ENCODE measurements at places on chromosomes 5 and 9.

GRCh38 chr9:36165826-36166167 lies 3.4 kb upstream of the CCIN start:
- DNase-seq, result peak; percentile 45

- DNase-seq, result peak; percentile 64
These were observed 179.2 kb downstream of the FBN2 start for GRCh38 chr5:128358826-128359225.

GRCh38 chr5:67243349-67243748 lies 46.8 kb upstream of the CD180 start:
- DNase-seq, result no peak

- no peak for DNase-seq
These were observed 63.2 kb downstream of the PCA3 start for GRCh38 chr9:76827296-76828080.

DNA sequence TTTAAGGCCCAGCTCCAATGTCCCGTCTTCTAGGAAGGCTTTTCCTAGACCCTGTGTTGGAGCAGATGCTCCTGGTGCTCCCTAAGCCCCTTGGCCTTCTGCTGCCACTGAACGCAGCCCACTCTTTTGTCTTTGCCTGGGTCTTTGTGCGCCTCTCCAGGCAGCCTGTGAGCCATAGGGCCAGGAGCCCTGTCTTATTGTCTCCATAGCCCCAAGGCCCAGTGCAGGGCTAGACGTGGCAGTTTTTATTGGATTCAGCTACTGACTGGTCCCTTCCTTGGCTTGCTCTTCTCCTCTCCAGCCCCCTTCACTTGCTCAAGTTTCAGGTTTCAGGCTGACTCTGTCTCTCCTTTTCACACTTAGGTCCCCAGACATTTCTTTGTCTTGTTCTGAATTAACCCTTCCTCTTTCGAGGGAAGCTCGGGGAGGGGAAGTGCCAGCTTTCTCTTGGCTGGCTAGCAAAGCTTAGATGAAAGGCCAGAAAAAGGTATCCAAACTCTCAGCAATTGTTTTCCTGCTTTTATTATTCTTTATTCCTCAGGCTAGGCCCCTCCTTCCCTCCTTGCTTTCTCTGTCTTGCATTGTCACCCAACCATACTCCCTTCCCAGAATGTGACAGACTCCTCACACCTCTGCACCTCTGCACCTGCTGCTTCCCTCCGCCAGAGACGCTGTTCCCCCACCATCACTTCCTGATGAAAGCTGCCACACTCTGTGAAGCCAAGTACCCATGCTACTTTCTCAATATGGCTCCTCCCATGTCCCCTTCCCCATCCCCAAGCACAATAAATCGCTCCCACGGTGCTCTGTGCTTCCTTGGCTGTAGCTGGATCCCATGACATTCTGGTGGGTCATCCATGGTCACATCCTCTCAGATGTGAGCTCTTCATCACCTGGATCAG lies 101.6 kb upstream of the CPEB4 start:
- DNase-seq, result no peak

DNA sequence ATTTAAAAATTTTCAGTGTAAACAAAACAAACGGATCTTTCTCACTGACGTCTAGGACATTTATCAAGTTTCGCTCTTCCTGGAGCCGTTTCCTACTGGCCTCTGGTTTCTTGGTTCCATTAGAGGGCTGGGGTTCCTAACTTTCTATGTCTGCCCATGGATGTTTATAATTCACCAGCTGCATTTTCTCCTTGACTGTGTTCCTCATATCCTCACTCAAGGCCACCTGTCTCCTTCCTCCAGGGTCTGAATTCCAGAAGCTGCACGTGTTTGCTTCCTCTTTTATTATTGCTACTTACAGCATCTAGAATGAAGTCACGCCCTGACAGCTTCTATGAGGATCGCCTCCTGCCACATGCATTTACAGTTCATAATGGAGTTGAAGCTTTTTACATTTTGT lies 74.1 kb upstream of the BASP1 start:
- no peak for DNase-seq

DNA sequence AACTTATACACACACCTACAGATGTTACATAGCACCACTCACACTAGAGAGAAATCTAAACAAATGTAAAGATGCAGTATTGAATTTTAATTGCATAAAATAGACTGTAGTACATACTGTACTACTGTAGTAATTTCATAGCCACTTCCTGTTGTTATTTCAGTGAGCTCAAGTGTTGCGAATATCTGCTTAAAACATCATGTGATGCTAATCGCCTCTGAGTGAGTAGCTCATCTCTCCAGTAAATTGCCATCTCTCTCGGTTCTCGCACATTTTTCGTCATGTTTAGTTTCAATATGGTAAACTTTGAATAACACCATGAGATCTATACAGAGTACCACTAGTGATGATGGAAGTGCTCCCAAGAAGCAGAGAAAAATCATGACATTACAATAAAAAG lies 22.0 kb upstream of the ARHGEF28 start:
- DNase-seq, result no peak

- DNase-seq, result no peak
These were observed 10.3 kb upstream of the ZFR start for GRCh38 chr5:32454821-32455220.

DNA sequence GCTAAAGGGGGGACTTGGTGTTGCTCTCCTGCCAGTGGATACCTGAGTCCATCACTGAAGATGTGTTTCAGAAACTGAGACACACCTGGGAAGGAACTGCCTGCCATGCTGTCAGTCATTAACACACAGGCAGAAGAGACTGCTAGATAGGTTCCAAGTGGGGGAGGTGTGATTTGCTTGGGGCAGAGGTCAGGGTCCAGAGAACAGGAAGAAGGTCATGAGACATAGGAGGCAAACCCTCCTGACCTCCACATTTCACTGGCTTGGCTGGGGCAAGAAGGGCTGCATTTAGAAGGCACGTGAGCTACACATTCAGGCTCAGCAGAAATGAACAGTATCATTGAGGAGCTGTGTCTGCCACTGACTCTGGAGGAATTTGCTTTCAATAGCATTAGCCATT lies 215.8 kb downstream of the HSPA4 start:
- no peak for DNase-seq

DNA sequence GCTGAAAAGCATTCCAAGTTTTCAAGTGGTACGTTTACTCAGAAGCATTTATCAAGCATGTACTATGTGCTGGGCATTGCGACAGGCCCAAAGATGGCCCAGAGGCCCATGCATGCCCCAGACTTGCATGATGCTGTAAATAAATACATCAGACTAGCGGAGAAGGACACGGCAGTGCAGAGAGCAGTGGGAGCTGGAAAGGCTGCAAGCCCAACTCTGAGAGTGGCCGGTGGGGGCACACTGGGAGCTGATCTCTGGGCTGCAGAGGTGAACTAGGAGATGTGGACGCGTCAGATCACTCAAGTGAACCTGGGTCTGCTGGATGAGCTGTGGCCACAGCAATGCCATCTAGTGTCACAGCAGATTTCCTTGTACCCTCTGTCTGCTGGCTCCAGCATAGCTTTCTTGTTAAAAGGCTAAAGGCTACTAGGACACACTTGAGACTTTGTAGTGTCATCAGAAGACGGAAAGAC lies 246.9 kb downstream of the FANCC start:
- no peak for DNase-seq

- no peak for DNase-seq
These were observed 622.1 kb downstream of the PSAT1 start for GRCh38 chr9:78918976-78919375.

- no peak for DNase-seq
These were observed 44.8 kb upstream of the IER5L start for GRCh38 chr9:129222819-129223218.

DNA sequence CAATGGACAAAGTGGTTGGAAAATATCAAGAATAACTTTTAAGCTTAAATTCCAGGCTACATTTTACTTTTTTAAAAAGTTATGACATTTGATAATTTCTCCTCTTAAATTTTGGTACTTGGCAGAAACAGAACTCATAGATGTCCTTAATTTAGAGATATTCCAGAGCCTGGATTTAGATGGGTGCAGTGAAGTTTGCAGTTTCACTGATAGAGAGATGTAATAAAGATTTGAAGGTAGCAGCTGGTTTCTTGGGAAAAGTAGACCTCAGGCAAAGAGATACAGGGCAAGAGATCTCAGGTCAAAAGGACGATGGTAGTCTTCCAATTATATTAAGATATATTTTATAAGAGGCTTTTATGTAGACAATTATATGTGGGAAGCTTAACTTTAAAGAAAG lies 134.6 kb downstream of the ISL1 start:
- no peak for DNase-seq

- peak; percentile 27 for DNase-seq
These were observed 25.7 kb upstream of the KCNV2 start for GRCh38 chr9:2691626-2692025.

DNA sequence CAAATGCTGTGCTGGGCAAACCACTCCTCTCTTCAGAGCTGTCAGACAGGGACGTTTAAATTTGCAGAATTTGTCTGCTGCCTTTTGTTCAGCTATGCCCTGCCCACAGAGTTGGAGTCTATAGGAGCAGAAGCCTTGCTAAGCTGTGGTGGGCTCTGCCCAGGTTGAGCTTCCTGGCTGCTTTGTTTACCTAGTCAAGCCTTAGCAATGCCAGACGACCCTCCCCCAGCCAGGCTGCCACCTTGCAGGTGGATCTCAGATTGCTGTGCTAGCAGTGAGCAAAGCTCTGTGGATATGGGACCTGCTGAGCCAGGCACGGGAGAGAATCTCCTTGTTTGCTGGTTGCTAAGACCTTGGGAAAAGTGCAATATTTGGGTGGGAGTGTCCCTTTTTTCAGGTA lies 314.9 kb downstream of the NNT start:
- DNase-seq, result no peak

- peak; percentile 95 for DNase-seq
These were observed 238.8 kb downstream of the ARHGAP26 start for GRCh38 chr5:143008809-143009521.

- no peak for DNase-seq
These were observed 13.8 kb downstream of the FOXE1 start for GRCh38 chr9:97866848-97867247.

DNA sequence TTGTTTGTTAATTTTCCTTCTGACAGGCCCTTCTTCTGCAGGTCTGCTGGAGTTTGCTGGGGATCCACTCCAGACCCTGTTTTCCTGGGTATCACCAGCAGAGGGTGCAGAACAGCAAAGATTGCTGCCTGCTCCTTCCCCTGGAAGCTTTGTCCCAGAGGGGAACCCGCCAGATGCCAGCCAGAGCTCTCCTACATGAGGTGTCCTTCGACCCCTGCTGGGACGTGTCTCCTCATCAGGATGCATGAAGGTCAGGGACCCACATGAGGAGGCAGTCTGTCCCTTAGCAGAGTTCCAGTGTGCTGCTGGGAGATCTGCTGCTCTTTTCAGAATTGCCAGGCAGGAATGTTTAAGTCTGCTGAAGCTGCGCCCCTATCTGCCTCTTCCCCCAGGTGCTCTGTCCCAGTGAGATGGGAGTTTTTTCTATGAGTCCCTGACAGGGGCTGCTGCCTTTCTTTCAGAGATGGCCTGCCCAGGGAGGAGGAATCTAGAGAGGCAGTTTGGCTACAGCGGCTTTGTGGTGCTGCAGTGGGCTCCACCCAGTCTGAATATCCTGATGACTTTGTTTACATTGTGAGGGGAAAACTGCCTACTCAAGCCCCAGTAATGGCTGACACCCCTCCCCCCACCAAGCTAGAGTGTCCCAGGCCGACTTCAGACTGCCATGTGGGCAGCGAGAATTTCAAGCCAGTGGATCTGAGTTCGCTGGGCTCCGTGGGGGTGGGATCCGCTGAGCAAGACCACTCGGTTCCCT lies 772.0 kb upstream of the FAM174A start:
- no peak for DNase-seq

DNA sequence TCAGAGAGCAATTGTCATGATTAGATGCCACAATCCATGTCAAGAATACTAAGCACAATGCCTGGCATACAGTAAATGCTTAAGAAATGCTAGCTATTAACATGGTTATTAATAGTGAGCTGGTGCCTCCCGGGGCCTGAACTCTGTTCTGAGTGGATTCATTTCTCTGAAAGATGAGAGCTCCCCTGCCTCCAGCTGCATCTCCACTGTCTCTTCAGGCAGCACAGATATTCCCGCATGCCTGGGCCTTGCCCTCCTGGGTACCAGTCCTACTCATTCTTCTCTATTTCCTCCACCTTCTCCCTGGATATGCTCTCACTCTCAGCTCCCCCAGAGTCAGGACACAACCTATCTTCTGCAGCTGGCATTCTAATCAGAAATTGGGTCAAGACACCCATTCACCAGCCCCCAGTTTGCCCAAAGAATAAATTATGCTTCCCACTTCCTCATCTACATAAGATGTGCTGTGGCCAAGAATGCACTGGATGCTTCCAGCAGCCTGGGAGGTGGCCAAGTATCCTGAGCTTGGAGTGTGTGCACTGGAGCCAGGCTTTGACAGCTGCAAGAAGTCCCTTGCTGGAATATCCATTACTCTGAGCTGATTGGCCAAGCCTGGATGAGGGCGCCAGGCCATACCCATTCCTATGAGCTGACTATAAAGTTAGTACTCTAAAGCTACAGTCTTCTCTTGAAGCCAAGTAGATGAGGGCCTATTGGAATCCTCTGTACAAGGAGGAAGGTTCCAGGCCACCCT lies 669.0 kb downstream of the ACTL7B start:
- DNase-seq, result peak; percentile 60

DNA sequence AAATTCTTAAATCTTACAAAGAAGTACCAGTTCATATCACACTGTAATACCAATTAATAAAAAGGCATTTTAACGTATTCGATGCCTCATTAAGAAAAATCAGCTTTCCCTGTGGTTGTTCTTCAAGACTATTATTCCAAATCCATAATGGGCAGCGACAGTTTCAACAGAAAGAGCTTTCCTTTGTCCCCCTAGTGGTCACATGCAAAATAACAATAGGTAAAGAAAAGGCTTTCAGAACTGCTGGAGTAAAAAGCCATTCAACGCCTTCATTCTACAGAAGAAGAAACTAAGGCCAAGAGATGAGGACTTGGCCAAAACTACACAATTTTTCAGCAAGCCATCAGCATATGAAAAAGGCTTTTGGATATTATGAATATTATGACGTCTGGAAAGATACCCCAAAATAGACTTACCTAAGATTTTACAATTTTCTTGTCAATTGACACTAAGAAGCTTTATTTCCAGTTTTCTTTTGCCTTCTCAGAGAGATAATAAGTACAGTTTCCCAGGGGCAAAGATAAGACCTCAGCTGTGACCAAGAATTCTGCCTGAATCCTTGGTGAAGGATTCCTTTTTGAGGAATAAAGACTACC lies 6.7 kb upstream of the CDH6 start:
- peak; percentile 63 for DNase-seq

DNA sequence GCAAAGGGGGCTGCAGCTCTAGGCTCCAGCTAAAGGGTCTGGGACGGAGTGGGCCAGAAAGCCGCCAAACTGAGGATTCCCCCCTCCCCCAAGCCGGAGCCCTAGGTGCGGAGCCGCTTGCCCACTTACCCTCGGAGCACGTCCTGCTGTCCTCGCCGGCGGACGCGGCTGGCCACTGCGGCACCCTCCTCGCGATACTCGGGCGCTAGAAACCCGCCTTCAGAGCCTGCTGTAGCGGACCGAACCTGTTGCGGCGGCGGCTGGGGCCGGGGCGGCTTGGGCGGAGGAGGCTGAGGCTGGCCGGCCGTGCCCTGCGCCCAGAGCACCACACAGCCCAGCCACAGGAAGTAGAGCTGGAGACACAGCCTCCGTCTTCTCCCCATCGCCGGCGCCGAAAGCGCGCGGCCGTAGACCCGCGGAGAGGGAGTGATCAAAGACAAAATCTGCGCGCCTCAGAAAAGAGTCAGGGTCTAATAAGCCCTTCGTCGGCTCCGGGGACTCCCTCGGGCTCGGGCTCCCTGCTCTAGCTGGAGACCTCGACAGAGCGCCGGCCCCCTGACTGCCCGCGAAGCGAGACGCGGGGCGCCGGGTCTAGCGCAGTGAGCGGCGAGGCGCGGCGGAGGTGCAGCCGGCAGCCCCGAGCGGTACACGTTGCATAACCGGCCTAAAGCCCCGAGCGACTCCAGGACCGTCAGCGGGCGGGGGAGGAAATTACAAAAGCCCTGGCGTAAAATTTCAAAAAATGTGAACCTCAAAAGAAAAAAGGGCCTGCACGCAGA lies 635 bp downstream of the FBN2 start:
- DNase-seq, result peak; percentile 59
